ENCODE measurements at places on chromosomes 2 and 18.
A peak's percentile ranks its signal among the peaks of the same experiment; 100 is the strongest.

DNA sequence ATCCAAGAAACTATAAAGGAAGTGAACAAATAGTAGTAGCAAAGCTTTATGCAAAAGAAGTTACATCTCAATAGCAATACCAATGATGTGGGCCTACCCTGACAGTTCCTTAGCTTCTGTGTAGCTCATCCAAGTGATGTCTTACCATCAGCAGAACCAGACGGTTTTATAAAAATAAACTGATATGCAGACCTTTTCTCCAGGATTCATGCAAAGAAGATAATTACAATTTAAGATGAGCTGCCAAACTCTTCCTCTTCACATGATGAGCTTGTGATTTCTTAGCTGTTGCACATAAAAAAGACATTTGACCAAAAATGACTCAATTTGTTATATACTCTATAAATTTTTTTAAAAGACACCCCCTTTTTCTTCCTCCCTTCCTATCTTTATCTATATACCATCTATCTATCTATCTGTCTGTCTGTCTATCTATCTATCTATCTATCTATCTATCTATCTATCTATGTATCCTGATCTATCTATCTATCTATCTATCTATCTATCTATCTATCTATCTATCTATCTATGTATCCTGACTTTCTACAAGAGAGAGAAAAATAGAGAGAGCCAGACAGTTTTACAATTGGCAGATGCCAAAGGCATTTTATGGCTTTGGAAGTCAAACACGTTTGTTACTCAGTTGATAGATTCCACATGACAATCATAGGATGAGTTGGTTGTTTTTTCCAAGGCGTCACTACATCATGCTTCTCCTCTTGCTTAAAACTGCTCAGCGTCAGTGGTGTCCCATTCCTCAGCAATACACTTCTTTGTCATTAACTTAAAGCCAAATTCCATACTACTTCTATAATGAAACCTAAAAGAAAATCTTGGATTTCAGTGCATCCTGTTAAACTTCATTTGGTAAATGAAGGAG lies 65.9 kb upstream of the ACTR3 start:
- no peak for DNase-seq

DNA sequence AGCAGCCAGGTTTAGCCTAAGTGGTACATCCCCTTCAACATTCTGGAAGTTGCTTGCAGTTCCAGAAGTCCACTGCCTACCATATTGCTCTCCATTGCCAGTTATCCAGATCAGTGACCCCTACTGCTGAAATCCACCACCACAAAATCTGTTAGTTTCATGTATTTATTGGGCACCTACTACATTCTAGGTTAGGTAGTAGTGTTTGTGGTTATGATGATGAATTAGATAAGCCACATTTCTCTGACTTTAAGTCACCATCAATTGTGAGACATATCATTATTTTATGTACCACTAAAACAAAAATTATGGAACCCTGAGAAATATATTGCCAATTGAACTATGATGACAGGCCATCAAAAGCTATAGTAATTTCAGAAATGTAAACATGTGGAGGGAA lies 139.5 kb upstream of the PKDCC start:
- DNase-seq = no peak

DNA sequence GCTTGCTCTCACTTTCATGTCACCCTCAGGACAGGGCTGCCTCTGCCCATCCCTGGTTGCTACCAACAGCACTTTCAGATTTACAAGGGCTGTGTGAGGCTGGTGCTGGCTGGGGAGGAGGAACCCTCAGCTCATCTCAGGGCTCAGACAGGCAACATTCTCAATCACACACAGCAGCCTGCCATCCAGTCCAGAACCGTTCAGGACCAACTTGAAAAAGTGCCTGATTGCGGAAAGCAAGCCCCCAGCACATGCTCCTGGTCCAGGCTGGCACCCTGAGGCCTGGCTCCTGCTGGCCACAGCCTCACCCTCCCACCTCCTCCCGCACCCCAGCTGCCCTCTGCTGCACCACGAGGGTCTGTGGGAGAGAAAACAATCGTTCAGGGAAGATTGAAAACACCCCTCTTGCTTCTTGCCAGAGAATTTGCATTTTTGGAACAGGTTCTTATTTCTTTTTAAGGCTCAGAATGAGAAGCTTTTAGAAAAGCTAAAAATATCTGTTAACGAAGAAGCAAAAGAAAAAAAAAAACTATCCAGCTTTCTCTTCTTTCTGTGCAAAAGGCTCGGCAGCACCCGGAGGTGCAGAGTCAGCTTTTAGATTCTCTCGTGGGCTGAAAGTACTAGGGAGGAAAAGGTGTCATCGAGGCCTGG lies 403.8 kb upstream of the ID2 start:
- DNase-seq = no peak

- DNase-seq = no peak
Measured at GRCh38 chr2:61423714-61424113, 47.2 kb downstream of the USP34 start.

- DNase-seq = no peak
Measured at GRCh38 chr18:5198311-5198710, 1.3 kb upstream of the AKAIN1 start.

DNA sequence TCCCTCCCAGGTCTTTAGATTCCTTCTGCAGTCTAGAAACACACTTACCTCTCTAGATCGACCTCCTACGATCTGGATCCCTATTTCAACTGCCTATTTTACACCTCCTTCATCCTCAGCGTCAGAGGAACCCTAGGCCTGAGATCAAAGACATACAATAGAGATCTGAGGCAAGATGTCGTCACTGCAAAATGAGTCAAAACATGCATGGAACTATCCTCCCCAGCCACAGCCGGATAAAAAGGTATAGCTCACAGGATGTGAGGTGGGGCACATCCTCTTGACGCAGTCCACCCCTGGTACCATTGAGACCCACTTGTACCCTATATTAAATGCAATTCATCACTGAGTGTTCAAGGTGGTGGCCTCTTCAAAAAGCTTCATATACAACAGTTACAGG lies 63.7 kb upstream of the DNAJC10 start:
- peak; percentile 13 for DNase-seq

GRCh38 chr18:42038936-42039335 lies 83.9 kb downstream of the PIK3C3 start:
- no peak for DNase-seq

DNA sequence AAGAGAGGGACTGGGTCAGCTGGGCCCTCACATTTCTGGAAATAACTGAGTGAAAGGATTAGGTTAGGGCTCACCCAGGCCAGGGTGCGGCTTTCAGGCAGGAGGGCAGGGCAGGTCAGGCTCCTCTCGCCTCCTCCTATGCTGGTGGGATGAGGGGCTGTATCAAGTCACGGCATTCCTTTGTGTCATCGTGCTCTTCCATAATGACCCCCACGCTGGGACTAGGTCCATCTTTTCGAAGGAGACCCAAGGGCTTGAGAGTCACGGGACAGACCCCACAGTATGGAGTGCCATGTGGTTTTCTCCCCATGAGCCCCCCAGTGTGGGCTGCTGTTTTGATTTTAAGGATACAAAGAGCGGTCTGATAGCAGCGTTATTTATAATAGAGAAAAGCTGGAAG lies 137.8 kb upstream of the COPS8 start:
- no peak for DNase-seq

DNA sequence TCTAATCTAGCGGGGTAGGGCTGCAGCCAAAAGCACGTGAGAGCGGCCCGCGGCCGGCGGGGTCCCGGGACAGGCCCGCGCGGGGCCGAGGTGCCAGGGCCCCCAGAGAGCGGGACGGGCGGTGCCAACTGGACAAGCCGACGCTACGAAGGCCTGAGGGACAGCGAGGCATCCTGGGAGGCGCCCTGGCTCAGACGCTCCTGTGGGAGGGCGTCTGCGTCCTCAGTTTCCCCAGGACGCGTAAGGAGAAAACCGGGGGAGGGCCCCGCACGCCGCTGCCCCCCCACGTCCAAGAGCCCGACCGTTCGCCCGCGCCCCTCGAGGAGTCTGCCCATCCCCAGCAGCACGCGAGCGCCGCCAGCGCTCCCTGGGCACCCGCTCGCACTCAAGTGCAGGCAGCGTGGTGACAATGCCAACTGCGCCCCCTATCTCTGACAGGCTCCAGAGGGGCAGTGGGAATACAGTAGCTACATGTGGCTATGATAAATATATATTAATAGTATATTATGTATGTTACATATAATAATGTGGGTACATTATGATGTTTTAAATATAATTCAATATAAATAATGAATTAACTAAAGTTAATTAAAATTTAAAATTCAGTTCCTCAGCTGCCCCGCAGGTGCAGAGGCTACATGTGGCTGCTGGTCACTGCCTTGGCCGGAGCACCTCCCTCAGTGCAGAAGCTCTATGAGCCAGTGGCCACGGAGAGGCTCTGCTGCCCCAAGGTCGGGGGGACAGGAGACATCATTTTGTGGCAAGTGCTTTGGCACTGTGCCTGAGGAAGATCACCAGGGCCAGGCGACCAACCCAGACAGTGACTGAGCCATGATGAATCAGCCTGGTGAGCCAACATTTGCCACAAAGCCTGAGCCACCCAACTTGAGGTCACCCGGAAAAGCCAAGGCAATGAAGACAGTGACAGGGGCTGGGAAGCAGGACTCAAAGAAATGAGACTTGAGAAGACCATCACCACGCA lies 5.5 kb upstream of the SFT2D3 start:
- peak; percentile 35 for DNase-seq

- DNase-seq = no peak
Measured at GRCh38 chr2:179487010-179487731, 222.5 kb upstream of the SESTD1 start.

- no peak for DNase-seq
Measured at GRCh38 chr2:200209030-200209429, 97.5 kb upstream of the SPATS2L start.

DNA sequence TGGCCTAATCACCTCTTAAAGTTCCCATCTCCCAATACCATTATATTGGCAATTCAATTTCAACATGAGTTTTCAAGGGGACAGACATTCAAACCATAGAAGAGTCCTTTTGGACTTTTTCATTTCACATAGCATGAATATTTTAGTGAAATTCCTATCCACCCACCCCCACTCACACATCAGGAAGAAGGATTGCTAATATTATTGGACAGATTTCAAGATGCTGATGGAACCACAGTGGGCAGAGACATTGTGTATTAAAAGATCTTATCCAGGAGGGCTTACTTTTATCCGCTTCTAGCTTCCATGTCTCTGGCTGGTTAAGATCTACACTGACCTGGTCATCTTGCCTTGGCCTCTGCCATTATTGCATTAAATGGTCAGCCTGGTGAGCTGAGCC lies 297.4 kb upstream of the ACVR2A start:
- DNase-seq = no peak

GRCh38 chr2:203656522-203657287 lies 49.7 kb upstream of the CD28 start:
- DNase-seq = no peak

DNA sequence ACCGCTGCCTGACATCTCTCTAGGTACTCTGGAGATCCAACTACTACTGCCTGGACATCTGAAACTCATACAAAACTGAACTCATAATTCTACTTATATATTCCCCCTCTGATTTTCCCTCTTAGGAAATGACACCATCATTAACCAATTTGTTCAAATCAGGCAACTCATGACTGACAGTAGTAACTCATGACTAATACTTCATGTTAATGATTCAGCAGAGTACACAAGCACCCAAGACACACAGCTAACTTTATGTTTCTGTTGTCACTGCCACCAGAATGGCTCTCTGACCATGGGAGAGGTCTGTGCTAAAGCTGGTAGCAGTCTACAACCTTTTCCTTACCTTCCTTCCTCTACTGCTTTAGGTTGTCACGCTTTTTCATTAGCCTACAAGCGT lies 91.1 kb downstream of the ITSN2 start:
- no peak for DNase-seq

GRCh38 chr18:74976331-74976909 lies 232.5 kb downstream of the PTGR3 start:
- no peak for DNase-seq

GRCh38 chr2:168241208-168241607 lies 6.2 kb downstream of the STK39 start:
- peak; percentile 19 for DNase-seq

DNA sequence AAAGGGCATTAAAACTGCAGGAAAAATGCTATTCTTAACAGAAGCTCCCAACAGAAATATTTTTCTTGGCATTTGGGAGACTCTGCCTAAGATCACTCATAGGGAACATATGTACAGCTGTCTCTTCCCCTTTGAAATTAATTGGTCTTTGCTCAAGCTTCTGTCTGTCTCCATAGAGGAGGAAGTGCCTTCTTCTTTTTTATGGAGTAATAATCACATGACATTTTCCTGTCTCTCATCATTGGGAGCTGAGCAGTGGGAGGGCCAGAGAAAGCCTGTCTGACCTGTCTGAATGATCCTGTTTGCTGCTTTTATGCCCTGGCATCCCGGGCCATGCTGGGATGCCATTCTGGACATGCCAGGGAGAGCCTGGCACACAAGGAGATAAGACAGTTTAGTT lies 145.6 kb downstream of the AQP4 start:
- DNase-seq = no peak

DNA sequence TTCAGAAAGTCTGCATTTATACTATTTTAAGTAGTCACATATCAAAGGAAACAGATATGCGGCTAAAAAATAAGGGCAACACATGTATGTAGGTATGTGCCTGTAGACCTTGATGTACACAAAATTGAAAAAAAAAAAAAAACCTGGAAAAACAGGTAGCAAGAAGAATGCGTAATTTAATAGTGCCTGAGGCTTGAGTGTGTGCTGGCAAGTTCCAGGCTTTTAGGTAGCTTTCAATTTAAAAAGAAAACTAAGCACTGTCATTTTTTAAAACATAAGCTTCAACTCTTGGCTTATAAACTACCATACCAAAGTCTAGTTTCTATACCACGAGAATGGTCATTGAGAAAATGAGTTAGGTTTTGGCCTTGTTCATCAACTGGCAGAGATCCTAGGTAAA lies 72.3 kb downstream of the OTX1 start:
- no peak for DNase-seq

- no peak for DNase-seq
Measured at GRCh38 chr2:148603562-148603920, 41.0 kb upstream of the EPC2 start.

DNA sequence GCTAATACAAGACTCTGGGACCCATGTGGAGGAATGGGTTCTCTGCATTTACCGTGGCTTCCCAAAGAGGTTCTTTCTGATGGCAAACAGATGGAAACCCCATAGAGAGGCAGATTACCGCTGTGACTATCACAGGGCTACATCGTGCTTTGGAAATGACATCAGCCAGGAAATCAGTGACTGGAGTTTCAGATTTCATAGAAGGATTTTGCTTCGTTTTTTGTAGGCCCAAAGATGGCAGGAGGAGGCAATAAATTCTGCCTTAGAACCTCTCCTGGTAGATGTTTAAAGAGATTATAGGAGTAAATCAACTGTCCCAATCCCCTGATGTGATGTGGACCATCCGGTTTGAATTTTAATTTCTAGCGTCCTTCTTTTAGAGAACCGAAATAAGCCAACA lies 214.1 kb downstream of the AGPS start:
- no peak for DNase-seq

DNA sequence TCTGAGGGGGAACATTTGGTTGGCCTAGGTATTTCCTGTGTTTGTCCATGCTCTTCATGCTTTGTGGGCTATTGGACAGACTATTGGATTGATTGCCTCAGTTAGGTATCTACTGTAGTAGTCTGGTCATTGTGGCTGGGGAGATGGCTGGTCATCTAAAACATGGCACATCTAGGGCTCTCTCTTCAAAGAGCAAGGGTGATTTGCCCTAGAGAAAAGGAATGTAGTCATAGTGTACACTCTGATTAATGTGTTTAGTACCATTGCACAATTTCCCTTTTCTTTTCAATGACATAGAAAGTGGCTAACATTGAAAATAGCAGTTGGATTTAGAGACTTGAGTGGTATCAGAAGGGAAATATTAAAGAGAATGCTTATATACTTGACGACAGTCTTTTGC lies 114.3 kb downstream of the LCLAT1 start:
- no peak for DNase-seq

Data from activated naive CD4-positive, alpha-beta T cell treated with Interleukin-2 at 50 U/mL for 16 hours (primary cell).